ENCODE measurements at places on chromosomes 1 and 21.

DNA sequence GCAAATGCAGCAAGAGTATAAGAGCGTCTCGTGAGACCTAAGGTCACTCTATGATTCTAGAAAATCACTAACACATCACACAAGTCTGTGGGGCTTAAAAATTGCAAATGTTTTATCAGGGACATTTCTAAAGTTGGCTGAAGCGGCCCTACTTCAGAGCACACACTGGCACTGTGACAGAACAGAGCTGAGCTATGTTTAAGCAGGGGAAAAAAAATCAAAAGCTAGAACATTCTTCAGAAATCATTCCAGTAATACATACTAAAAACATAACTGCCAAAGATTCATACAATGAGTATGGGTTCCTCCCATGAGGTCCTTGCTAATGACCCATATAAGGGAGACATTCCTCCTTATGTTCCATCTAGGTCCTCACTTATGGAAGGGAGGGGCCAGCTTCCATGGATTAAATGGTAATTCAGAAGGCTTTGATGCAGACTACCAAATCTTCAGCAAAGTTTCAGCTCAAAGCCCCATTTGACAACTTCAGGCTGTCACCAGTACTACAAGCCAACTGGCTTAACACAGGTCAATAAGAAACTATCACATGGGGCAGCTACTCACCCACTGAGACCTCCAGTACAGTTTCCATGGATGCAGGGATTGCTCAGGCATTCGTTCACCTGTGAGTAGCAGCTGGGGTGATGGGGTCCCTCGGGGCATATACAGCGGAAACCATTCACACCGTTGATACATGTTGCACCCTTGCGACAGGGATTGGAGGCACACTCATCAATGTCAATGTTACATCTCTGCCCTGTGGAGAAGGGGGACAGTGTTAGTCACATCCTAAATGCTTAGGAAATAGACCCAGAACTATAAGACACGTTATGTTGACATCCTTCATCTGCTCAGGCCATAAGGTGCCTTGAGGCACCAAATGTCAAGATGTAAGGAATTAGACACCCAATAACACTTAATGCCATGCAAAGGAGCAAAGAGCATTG lies 58.4 kb upstream of the ADAM30 start:
- DNase-seq: no peak

GRCh38 chr1:51070011-51070410 lies 32.0 kb upstream of the C1orf185 start:
- DNase-seq: no peak

DNA sequence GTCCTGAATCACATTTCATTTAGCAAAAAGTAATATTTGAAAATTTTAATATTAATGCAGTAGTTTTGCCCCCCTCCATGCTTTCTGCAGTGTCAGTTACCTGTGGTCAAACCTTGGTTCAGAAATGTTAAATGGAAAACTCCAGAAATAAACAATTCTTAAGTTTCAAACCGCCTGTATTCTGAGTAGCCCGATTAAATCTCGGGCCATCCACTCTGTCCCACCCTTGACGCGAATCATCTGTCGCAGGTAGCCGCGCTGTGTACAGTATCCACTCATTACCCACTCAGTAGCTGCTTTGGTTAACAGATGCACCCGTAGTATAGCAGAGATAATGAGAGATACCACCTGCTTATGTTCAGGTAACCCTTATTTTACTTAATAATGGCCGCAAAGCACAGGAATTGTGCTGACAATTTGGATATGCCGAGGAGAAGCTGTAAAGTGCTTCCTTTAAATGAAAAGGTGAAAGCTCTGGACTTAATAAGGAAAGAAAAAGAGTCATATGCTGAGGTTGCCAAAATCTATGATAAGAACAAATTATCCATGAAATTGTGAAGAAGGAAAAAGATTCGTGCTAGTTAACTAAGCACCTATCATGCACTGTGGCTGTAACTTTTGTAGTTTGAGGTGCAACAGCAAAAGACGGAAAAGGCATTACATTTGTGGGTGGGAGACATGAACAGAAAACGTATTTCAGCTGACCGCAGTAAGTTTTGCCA lies 889 bp upstream of the SCYL3 start:
- DNase-seq: no peak

- DNase-seq: no peak
These were observed 16.5 kb upstream of the SETDB1 start for GRCh38 chr1:150909585-150910180.

DNA sequence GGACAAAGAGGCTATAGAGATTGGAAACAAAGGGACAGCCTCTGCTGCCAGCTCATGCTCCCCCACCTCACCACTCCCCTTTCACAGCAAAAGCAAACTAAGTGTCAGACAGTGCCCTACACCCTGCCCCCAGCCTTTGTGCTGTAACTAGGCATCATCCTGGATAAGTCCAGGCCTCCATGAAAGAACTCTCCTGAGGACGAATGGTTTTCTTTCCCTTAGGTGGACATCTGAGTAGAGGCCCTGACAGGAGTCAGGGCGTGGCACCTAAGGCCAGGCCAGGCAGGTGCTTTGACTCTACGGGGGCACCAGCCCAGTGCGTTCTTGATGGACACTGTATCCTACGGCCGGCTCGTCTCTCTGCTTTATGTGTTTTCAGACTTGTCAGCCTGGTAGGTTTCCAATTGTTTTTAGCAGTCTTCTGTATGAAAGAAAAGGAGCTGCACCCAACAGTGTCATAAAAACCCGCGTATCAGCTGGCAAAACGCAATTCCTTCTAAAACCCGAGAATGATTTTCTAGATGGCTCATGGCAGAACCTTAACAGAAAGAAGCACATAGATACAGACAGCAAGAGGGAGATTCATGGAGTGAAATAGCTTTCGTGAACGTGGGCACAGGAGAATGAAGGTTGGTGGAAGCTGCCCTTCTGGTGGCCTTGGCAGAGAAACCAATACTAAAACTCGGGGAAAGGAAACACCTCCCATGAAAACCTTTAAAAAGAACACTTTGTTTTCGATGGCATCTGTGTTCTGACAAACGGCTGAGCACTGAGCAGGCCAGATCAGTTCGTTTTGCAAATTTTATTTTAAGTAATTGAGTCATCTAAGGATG lies 51.7 kb upstream of the AJAP1 start:
- DNase-seq: no peak

GRCh38 chr1:174448531-174448883 lies 743 bp downstream of the GPR52 start:
- no peak for DNase-seq

GRCh38 chr1:226185141-226186036 lies 1.2 kb downstream of the ACBD3 start:
- DNase-seq: no peak

DNA sequence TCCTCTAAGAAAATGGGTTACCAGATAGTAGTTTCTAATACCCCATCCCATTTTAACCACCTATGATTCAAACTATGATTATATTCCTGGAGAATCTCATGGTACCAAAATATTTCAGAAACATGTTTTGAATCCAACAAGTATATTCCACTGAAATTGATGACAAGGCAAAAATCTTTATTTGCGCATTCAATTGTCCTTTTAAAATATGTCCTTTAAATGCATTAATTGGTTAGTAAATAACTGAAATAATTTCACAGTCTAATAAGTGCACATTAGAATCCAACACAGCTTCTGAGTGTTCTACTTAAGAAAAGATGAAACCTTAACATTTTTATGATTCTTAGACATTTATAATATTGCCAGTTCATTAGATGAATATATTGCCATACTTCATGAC lies 356.6 kb downstream of the SETD4 start:
- no peak for DNase-seq

DNA sequence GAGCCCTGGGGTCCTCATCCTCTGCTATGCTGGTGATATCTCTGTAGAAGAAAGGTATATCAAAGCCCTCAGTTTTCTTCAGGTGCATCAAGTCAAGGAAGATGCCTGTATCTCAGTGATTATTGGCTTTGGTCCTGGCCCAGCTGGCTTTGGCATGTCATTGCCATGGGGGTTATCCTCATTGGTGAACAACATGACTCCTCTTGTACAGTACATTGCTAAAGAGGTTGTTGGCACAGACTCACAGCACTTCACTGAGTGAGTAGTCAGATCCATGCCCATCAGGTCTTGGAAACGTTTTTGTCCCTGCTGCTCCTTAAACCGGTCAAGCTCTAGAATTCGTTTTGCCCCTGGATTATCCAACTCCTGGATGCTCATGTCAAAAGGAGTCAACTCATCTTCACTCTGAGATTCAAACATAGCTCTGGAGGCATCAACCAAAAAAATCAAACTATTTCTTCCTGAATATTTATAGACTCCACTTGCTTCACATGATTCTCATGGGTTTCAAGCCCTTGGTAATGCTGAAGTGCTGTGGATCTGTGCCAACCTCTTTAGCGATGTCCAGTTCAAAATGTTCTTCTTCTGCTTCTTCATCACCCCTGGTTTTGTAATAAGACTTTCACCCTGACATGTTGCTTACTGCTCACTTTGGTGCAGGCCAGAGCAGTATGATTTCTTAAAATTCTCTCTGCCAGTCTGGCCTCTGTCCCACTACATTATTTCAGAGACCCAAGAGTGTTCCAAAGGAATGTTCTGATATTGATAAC lies 43.0 kb upstream of the RAB3GAP2 start:
- no peak for DNase-seq

DNA sequence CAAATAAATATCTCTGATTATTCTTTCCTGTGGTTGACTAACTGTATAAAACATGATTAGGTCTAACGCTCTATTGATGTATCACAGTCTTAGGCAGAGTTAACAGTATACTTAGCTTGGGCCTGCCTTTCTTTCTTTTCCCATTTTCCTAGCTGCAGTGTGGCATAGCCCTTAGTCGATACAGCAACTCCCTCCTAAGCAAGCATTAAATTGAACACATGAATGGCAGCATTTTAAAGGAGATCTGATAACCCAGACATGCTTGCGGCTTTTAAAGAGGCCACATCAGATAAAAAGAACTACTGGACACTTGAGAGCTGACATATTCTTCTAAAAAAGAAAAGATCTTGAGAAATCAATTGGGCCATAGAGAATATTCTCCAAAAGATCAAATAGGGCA lies 312.0 kb upstream of the TMPRSS15 start:
- DNase-seq: no peak

GRCh38 chr21:15061747-15062605 lies 2.8 kb downstream of the NRIP1 start:
- DNase-seq: no peak

All from upper lobe of left lung (tissue), 6 donors.